ENCODE measurements at places on chromosomes 11 and 22.
A peak's percentile ranks its signal among the peaks of the same experiment; 100 is the strongest.

DNA sequence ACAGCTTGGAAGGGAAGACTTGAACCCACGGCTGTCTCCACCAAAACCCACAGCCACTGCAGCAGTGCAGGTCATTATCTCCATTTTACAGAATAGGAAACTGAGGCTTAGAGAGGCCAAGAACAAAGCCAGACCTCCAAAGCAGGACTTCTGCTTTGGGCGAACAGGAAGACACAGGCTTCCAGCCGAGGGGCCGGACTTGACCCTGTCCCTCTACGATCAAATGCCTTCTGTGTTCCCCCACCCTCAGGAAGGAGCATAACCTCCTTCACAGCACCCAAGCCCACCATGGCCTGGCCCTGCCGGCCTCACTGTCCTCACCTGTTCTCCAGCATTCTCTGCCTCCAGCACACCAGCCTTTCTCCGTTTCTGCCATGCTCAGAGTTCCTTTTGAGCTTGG, 15.8 kb downstream of the IGLL1 start:
- DNase-seq: no peak

- DNase-seq: no peak
Observed at GRCh38 chr11:5102246-5102645, 32.9 kb downstream of the OR52E1 start.

DNA sequence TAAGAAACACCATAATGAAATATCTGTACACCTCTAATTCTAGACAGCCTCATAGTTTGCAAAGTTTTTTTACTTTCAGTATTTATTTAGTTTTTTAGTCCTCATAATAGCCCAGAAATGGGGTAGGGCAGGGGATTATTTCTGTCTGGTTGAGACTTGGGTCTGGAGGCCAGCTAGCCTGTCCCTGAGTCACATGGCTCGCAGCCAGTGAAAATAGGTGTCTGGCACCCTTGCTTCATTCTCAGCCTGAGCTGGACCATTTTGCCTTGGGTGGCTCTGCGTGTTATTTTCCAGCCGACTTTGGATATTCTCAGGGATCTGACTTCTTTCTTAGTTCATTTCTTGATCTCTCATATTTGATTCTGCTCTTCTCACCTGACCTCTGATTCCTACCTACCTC, 123.9 kb upstream of the NARS2 start:
- DNase-seq: no peak

GRCh38 chr11:126603486-126603885, 248.0 kb downstream of the ST3GAL4 start:
- no peak for DNase-seq

DNA sequence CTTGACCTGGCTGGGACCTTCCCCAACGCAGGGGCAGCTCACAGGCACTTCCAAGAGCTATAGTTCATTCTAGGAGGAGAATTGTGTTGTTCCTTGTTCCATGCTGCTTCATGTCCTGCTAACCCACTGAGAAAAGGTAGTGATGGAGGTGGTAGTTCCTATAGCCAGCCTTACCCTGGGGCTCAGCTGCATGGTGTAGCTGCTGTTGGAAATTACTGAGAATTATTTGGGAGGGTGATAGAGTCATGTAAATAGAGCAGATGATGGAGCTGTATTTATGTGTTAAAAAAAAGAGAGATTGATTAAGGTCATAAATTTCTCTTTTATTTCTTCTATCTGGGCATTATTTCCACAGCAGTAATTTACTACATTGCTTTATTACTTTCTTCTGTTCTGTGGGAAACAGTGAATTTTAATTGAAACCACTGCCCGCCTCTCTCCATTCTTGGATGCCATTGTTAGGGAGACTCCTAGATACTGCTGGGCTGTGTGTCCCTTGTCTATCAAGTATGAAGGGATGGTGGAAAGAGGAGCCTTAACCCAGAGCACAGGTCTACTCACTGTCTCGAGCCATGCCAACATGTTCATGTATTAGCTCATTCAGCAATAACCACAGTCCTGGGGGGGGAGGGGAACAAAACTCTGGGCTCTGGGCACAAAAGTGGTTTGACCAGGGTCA, 309.2 kb downstream of the FAT3 start:
- no peak for DNase-seq

DNA sequence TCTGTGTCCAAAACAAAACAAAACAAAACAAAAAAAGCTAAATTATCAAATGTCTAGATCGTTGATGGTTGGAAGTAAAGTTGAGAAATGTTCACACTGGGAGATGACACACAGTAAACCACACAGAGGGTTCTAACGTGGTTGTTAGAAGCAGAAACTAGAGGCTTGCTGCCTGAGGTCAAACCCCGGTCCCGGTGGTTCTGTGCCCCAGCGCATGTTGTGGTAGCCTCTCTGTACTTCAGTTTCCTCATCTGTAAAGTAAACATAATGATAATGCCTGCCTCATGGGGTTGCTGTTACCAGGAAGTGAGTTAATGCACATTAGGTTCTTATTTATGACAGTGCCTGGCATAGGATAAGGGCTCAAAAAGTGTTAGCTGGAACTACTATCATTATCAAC, 33.4 kb downstream of the PPARA start:
- DNase-seq: no peak

- DNase-seq: no peak
Observed at GRCh38 chr11:19437760-19438159, 197.0 kb upstream of the E2F8 start.

DNA sequence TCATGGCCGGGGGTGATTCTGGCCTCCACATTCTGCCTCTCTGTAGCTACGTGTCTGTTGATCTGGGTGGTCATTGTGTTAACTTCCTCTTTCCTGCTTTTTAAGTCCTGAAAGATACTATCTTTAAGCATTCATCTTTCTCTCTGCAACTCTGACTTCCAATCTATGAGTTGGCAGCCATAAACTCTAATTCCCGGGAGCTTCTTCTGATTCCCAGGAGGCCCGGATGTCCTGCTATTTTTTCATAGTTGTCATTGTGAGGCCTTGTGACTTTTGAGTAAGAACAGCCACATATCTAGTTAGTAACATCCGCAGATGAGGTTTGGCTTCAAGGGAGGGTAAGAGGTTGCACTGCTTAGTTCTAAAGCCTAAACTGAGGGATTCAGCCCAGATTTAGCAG, 107.8 kb downstream of the SYN3 start:
- no peak for DNase-seq

- DNase-seq: peak; percentile 65
Observed at GRCh38 chr11:10653946-10654810, 39.4 kb downstream of the IRAG1 start.

DNA sequence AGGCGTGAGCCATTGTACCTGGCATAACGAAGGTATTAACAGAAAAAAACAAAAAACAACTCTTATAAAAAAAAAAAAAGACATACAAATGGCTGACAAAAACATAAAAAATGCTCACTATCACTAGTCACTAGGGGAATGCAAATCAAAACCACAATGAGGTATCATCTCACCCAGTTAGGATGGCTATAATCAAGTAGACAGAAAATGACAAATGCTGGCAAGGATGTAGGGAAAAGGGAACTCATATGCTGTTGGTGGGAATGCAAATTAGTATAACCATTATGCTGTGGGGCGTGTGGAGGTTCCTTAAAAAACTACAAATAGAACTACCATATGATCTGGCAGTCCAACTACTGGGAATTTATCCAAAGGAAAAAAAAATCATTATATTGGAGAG, 17.0 kb downstream of the THY1 start:
- DNase-seq: no peak

DNA sequence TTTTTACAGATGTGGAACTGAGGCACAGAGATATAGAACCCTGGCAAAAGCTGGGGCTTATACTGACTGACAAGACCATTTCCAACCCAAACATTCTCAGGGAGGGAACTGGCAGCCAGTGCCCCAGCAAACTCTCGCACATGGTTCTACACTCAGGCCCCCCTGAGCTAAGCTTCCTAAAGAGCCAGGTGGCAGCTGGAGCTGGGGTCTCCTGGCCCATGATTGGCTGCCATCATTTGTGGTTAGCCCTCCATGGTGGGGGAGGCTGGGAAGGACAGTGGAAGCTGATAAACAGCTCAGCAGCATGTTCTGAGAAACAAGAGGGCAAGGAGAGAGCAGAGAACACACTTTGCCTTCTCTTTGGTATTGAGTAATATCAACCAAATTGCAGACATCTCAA, at the start of gene RAG1:
RAG1 (plus strand) TSS at position 314 of the 400 bp plus-strand sequence. CDS start 5,298 bp downstream, outside the sequence.
- DNase-seq: no peak

DNA sequence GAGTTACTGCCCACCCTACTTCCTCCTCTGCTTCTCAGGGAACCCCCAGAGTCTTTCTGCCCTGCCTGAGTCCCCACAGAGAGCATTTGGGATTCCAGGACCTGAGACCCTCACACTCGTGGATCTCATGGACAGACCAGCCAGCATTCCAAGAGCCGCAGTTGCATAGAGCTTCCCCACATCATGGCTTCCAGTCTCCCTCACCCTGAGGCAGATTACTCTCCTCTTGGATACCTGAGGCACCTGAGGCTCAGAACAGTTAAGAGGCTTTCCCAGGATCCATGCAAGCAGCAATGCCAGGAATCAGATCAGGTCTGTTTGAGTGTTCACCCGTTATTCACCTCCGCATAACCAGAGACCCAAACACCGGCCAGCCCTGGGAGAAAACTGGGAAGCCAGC, 102.2 kb downstream of the TRIM29 start:
- DNase-seq: no peak

GRCh38 chr11:96752221-96752620, 362.4 kb downstream of the JRKL start:
- DNase-seq: no peak

DNA sequence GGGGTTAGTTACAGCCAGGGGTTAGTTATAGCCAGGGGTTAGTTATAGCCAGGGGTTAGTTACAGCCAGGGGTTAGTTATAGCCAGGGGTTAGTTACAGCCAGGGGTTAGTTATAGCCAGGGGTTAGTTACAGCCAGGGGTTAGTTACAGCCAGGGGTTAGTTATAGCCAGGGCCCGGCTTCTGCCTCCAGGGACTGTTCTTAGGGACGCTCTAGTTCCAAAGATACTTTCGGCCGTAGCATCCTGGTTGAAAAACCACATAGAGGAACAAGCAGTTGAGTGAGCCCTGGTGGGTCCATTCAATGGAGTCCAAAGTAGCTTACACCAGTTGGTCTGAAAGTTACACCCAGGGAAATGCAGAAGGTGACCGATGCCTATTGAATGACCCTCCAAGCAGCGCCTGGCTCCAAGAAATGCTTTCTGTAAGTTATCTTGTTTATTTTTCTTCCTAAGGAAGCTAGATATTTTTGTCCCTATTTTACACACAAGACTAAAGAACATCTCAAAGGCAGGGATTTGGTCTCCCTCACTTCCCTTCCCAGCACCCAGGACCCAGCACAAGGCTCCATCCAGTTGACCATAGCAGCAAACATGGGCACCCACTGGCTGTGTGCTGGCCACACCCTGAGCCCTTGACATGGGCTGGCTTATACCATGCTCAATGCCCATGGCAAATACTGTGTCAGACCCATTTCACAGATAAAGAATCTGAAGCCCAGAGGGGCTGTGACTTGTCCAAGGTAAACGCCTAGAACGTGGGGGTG, 49.7 kb upstream of the SHISAL1 start:
- no peak for DNase-seq

GRCh38 chr11:61949169-61950034, 749 bp upstream of the BEST1 start:
- DNase-seq: no peak

- peak; percentile 51 for DNase-seq
Observed at GRCh38 chr11:88337987-88338668, 592 bp upstream of the CTSC start.

DNA sequence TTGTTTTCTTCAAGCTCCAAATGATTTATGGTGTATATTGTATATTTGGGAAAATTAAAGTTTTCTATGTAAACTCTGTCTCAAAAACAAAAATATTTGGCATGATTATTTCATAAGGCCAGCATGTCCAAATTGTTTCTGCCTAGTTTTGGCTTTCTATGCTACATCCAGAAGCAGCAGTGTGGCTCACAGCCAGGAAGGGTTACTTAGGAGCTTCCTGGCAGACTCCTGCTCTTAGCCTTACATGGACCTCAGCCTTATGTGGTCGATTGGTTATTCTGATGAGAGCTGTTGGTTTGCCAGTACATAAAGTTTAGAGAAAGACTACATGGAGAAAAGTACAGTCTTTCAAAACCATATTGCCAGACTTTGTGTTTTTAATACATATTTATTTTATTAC, 297.7 kb upstream of the FAT3 start:
- no peak for DNase-seq

- peak; percentile 64 for DNase-seq
Observed at GRCh38 chr11:70824605-70825245, 426.4 kb downstream of the CTTN start.

- no peak for DNase-seq
Observed at GRCh38 chr22:36562261-36562835, 33.4 kb upstream of the EIF3D start.

GRCh38 chr11:12232817-12233601, 122.6 kb downstream of the MICAL2 start:
- DNase-seq: no peak

GRCh38 chr11:131402040-131402439, 31.6 kb downstream of the NTM start:
- DNase-seq: no peak

GRCh38 chr11:119683783-119684182, 45.2 kb downstream of the NECTIN1 start:
- no peak for DNase-seq

DNA sequence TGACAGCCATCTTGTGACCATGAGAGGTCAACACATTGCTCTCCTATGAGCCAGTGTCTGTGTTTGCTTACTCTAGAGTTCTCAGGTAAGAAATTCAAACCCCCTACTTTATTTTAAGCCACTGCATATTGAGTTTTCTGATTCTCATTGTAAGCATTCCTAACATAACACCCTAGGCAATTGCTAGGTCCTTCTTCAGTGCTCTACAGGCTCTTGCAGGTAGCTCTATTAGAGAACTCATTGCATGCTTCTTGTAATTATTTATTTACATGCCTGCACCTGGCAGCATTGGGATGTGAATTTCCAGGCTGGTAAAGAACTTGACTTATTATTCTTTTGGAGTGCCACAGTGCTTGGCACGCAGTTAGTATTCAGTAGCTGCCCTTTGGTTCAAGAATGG, 288.8 kb upstream of the SYN3 start:
- DNase-seq: no peak

DNA sequence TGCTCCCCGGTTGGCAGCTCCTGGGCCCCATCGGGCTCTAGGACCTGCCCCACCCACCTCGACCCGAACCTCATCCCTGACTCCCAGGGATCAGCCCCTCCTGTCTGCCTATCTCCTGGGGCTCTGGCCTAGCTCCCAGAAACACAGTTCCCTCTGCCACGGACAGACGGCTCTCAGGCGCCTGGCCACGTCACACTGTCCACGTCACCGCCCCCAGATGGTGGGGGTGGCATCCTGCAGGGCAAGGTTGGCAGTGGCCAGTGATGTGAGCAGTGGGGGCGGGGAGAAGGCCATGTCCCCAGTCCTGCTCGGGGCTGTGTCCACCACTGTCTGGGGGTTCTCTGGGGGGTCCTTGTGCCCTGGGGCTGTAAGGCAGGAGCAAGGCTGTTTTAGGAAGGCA, 29.2 kb downstream of the SYT7 start:
- no peak for DNase-seq

DNA sequence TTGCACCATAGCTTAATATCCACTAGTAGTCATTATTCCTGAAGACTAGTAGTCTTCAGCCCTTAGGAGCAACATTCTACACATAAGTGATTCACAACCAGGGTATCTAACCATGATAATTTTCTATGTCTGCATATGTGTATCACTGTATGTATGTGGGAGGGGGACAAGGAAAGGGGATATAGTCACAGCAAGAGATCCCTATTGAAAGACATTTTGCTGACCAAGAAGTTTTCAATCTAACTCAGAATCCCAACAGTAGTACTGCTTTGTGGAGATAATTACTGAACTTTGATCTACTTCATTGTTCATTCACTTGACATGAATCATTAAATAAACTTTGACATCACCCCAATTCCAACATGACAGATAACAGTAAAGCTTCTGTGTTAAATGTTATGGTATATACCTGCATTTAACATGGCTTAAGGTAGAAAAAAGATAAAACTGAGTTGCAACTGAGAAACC, 10.3 kb downstream of the PIK3C2A start:
- no peak for DNase-seq

All from CMK (cell line).